ENCODE measurements at places on chromosomes 11 and 22.

GRCh38 chr22:37701141-37701786, 4.4 kb downstream of the TRIOBP start:
- peak; percentile 74 for DNase-seq

DNA sequence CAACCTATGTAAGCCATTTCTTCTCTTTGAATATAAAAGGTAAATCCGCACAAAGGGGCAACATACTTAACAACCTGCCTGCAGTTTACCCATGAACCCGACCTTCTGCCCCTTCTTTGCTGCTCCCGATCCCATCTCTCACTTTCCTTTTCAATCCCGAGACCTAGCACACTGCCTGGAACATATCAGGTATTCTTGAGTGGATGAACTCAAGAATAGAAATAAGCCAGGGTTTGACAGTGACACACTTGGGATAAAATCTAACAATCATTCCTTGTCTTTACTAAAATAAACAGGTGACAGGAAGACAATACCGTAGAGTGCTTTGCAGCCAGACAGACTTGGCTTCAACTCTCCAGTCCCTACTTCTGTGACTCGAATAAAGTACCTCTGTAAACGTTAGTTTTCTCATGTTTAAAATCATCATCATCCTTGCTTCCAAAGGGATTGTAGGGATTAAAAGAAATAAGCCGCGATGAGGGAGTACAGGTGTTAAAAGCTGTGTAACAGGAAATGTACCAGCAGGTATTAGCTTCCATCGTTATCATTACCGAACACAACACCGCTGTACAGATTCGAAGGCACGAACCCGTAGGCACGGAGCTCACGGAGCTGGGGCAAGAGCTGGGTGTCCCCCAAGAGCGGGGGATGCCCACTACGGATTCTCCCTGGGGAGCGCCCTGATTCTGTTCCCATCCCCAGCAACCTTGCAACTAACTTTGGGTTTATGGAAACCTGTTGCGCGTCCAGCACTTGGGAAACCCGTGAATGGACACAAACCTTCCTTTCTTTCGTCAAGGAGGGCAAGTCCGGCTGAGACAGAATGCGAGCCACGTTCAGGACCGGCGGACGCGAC, 720 bp downstream of the UFD1 start:
- peak; percentile 40 for DNase-seq

DNA sequence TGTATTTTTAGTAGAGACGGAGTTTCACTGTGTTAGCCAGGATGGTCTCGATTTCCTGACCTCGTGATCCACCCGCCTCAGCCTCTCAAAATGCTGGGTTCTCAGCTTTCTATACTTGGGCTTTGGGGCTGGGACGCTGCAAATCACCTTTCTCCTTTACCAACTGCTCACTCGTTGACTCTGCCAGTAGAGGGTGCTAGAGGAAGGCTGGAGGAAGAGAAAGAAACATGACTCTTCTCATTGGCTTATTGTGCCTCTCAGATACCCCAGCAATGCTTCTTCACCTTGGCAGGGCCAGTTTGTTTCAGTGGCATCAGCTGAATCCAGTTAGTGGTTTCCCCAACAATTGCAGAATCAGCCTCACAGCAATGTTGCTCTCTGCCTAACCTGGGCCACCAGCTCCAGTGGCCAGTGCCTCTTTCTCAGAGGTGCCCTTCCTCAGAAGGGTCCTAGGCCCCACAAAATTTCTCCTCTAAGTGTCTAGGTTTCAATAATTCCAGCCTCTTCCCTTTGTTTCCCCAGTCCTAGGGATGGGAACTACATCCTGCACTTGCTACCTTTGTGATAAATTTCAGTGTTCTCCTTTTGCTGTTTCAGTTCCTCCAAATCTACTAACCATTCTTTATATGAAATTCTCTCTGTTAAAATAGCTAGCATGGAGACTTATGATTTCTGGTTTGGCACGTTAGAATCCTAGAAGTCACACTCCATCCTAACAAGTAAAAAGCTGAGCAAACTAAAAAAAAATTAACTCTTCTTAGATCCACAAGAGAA, 71.5 kb upstream of the VSTM5 start:
- peak; percentile 84 for DNase-seq

- no peak for DNase-seq
These were observed 508.2 kb downstream of the METTL15 start for GRCh38 chr11:28616160-28616965.

GRCh38 chr22:17213976-17214375, 5.3 kb downstream of the ADA2 start:
- DNase-seq, result peak; percentile 70

DNA sequence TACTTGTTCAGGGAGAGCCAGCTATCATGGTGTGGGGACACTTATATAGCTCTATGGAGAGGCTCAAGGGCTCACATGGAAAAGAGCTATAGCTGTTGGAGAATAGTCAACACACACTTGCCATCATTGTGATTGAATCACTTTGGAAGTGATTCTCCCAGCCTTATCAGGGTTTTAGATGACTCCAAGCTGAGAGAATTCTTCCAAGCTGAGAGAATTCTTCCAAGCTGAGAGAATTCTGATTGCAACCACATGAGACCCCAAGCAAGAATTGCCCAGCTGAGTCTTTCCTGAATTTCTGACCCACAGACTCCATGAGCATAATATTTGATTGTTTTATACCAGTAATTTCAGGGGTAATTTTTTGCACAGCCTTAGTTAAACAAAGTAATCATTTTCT, 1318.3 kb upstream of the RAG2 start:
- DNase-seq, result no peak

DNA sequence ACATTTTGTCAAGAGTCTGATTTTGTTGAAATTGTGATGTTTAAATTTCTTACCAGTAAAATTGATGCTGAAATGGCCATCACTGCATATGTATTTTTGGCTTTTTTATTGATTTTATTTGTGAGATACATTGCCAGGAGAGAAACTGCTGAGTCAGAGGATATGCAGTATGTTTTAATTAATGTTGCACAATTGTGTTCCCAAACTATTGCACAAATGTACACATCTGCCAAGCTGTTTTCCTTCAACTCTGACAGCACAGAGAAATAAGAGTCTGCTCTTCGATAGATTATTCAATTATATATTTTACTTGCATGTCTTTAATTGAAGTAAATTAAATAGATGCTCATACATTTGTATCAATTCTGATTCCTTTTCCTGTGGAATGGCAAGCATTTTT, 640.2 kb upstream of the LUZP2 start:
- peak; percentile 15 for DNase-seq

GRCh38 chr22:29890760-29891159, 7.8 kb downstream of the MTMR3 start:
- no peak for DNase-seq

GRCh38 chr11:12075822-12076821, 34.3 kb upstream of the MICAL2 start:
- no peak for DNase-seq

DNA sequence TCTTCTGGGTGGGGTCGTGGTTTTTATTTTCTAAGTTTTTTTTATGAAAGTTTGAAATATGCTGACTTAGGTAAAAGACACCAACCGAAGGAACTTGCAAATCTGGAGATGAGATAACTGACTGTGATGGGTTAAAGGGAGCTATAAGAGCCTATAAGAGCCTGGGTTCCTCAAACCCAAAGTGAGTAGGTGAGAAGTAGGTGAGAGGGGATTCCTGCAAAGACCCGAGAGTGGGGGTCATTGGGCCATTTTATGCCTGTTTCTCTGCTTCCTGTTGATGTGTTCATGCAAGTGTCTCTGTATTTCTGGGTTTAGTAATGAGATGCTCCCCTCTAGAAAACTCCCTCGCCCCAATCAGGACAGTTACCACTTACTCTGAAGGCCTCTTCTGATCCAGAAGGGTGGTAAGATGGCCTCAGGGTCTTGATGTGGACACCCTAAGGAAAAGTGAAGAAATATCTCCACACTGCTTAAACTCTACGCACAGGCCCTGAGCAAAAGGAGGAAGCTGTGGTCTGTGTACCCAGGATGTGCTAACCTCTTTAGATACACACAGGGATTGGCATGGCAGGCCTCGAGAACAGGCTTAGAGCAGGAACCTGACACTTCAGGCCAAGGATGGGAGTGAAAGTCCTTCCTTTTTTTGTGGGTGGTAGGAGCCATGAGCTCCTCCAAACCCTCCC, 1.8 kb downstream of the FLI1 start:
- peak; percentile 95 for DNase-seq

DNA sequence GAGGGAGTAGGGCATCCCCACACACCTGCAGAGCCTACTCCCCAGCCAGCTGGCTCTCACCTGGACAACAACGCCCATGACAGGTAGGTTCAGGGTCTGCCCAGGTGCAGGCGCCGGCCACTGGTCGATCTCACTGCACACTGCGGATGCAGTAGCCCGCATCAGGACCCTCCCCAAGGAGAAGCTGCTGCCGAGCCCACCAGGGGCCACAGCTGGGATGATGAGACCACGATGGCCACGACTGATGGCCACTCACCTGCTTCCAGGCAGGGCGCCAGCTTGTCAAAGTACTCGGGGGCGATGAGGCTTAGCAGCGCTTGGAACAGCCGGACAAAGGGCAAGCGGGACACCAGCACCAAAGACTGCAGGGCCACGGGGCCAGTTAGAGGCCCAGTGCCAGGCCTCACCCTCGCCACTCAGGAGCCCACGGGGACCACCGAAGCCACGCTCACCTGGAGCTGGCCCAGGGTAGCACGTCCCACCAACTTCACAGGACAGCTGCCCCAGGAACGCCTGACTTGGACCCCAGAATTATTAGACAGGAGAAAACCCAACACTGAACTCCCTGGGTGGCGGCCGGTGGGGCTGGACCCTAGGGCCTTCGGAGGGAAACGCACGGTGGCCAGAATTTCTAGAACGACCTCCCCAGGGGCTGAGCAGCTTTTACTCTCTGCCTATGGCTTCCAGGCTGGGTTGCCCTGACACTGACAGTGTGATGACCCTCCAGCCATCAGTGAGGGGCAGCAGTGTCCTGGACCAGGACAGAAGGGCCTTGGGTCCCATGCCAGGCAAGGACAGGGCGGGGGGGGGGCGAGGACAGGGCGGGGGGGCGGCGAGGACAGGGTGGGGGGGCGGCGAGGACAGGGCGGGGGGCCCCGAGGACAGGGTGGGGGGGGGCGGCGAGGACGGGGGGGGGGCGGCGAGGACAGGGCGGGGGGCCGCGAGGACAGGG, 8.9 kb upstream of the PLXNB2 start:
- DNase-seq, result no peak

- DNase-seq, result no peak
These were observed 701.8 kb downstream of the NTM start for GRCh38 chr11:132072044-132072857.

DNA sequence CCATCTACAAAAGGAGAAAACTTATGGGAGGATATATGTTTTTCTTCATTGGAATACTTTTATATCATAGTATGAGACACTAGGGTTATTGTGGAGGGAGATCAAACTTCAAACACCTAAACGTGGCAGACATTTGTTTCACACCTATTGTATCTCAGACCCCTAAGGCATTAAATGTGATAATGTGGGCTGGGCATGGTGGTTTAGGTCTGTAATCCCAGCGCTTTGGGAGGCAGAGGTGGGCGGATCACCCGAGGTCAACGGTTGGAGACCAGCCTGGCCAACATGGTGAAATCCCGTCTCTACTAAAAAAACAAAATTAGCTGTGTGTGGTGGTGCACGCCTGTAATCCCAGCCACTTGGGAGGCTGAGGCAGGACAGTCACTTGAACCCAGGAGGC, 75.5 kb downstream of the PRR5L start:
- DNase-seq, result no peak
